Dermis blood vessel endothelial cell (primary cell): ENCODE measurements at places on chromosomes 3 and 15. TPM values are rescaled to one million over a fixed set of nuclear protein-coding genes. Genes with fewer than 3 reads are reported as not detected.

- peak; percentile 95 for DNase-seq
Observed at GRCh38 chr3:126129398-126129891, 45.5 kb upstream of the SLC41A3 start.

- DNase-seq = no peak
Observed at GRCh38 chr15:29712149-29712885, 110.0 kb downstream of the TJP1 start.

DNA sequence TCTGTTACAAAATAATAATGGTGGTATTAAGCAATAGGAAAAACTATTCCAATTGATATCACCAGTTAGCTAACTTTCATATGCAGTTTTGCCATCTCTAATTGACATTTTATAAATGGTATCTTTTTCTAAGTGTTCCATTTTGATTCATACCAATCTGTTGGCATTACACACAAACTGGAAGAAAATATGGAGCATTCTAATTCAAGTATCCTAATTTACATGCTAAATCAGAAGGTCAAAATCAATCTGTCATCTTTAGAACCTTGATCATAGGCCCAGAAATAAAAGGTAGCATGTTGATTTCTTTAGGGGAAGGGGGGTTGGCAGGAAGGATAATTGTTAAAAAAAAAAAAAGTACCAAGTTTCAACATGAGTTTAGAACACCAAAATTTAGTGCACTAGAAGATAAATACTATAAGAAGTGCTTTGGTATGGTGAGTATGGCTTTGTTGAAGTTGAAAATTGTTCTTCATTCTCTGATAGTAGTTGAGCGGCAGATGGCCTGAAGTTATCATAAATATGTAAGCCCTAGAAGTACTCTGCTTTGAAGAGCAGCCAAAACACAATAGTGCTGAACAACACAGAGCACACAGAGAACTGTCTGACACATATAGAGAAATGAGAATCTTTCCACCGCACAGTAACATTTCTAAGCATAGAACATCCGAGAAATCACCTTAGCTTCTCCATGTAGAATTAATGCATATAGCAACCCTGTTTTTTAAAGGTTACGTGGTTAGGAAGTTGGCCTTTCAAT is 130.1 kb downstream of the TAFA4 start:
- no peak for DNase-seq

- DNase-seq = no peak
Observed at GRCh38 chr15:48304398-48304797, 26.8 kb upstream of the DUT start.

DNA sequence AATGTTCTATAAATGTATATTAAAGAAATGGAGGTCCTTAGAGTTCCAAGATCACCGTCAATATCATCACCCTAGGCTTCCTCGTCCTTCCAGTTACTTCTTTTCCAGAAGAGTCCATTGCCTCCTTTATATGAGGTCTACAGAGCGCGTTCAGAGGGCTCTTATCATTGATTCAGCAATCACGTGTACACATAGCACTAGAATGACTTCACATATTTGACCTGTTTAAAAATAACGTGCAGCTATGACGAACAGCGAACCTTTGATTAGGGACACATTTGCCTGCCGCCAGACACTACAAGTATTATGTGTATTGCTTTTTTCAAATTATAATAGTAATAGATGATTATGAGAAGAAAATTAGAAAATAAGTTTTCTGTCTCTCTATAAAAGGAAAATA is 26.0 kb downstream of the IGF1R start:
- no peak for DNase-seq

DNA sequence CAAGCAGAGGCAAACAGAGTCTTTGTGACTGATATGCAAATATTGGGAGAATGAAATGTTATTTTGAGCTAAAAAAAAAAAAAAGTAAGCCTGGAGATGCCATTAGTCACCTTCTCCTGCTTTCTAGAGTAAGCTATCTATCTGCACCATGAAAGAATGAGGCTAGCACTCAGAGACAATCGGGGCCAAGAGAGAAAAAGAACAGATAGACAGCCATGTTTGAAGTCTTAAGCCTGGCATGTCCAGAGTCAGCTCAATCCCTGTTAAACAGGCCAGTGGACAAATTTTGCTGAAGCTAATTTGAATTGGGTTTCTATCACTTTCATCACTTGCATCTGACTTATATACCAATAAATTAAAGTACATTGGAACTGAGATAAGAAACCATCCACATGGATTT is 204.4 kb downstream of the SLC9A9 start:
- no peak for DNase-seq

DNA sequence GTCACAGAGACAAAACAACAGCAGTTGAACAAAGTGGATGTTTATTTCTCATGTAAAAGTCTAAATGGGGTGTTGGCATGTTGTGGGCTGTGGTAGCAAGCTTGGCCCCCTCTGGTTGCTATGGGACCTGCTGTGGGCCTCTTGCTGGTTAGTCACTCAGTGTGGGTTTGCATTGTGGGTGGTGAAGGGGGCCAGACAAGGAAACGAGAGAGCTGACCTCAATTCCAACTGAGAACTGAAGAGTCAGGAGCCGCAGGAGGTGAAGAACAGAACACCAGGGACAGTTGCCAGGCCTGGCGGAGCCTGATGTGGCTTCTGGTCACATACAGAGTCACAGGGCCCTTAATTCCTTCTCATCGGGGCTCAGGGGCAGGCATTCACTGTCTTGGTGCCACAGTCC is 1.9 kb upstream of the ADPGK start:
- DNase-seq = no peak

GRCh38 chr3:192373032-192373431 is 354.3 kb downstream of the FGF12 start:
- DNase-seq = no peak

DNA sequence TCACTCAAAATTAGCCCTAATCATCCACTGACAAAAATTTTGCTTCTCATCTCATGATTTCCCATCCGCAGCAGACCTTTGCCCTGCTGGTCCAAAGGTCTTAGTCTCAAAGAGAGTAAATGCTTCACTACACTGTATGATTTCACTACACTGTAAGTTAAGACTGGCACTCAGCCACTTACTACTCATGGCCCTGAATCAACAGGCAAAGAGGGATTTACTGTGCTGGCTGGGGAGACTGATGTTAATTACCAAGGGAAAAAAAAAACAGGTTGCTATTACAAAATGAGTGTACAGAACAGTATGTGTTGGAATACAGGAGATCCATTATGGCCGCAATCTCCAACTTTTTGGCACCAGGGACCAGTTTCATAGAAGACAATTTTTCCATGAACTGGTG is 214.8 kb downstream of the ZMAT3 start:
- no peak for DNase-seq

GRCh38 chr15:64029633-64030032 is 16.7 kb downstream of the DAPK2 start:
- DNase-seq = no peak

- DNase-seq = no peak
Observed at GRCh38 chr3:58150810-58151199, 60.0 kb downstream of the DNASE1L3 start.

GRCh38 chr3:171168086-171168485 is 141.6 kb upstream of the SLC2A2 start:
- DNase-seq = peak; percentile 51

- no peak for DNase-seq
Observed at GRCh38 chr3:163953526-163953925, 1124.8 kb downstream of the SI start.

DNA sequence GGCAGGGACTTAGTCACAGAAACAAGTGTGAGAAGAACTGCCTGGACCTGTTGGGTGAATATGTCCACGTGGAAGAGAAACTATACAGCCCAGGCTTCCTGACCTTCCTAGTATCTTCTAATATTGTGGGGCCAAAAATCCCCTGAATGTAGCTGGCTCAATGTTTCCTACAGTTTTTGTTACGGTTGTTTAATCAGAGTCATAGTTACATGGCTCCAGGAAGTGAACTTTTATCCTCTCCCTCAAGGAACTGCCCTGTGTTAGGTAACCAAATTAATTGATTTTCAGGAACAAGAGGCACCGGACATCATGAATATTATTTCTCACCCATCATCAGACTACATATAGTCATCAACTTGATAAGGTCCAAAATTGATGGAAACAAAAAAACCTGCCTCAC is 59.0 kb downstream of the ANXA2 start:
- no peak for DNase-seq

- no peak for DNase-seq
Observed at GRCh38 chr15:101103598-101103997, 148.2 kb downstream of the CHSY1 start.

DNA sequence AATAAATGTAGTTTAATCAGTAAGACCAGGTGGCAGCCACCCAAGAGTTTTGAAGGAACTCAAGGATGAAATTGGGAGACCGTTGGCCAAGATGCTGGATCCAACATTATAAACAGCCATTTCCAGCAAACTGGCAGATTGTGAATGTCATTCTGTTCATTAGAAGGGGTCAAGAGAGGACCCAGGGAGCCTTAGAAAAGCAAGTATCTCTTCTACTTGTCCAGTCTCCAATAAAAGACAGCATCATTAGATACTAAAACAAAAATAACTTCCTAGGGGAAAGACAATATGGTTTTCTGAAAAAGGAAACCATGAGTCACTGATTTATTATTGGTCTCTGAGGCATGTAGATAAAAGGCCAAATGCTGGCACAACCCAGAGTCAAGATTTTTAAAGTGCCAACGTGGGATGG is 67.9 kb downstream of the GADL1 start:
- DNase-seq = peak; percentile 30

GRCh38 chr3:100975714-100976113 is 17.5 kb downstream of the ABI3BP start:
- DNase-seq = no peak

DNA sequence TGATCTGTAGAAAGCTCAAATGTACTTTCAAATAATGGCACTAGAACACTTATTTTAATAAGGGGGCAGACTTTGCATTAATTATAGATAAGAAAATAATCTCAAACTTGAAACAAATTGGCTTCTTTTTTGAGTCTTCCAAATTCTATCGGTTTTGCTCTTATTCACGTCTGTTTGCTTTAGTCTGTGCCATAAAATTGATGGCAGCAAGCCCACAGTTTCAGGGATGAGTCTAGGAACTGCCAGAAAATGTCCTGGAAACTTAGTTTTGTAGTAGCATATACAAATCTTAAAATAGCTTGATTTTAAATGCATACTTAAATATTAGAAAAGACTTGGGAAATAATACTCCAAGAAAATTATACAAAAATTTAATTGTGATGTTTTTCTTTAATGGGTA is 39.7 kb downstream of the BCHE start:
- DNase-seq = no peak

- DNase-seq = no peak
Observed at GRCh38 chr3:25992606-25993005, 202.7 kb downstream of the OXSM start.

GRCh38 chr15:94100863-94101262 is 130.5 kb upstream of the MCTP2 start:
- no peak for DNase-seq

- no peak for DNase-seq
Observed at GRCh38 chr15:66997212-66997611, 68.2 kb upstream of the SMAD3 start.

GRCh38 chr15:70241561-70242320 is 144.0 kb upstream of the TLE3 start:
- no peak for DNase-seq

- peak; percentile 54 for DNase-seq
Observed at GRCh38 chr15:89654847-89655805, at the start of gene KIF7. Gene KIF7, minus strand, starts transcription at chr15:89655467. Its CDS starts 2,537 bp downstream, at chr15:89652930.

- no peak for DNase-seq
Observed at GRCh38 chr3:56889131-56889530, 87.4 kb upstream of the ARHGEF3 start.

- no peak for DNase-seq
Observed at GRCh38 chr3:61445924-61446323, 115.4 kb upstream of the PTPRG start.

Gene NANOGP8
- total RNA-seq = not detected in 2 replicates

Gene CPNE9
- not detected in 2 replicates for total RNA-seq

Gene CKMT1B
- not detected in 2 replicates for total RNA-seq

Gene FBXO40
- total RNA-seq = not detected in 2 replicates

Gene GALNT15
- 104 and 175 TPM in 2 replicates for total RNA-seq

Gene DUOX1
- total RNA-seq = not detected in 2 replicates

Gene TNK2
- 16.6 and 20.1 TPM in 2 replicates for total RNA-seq

Gene SPSB4
- 0.05 TPM in 1 of 2 replicates, not detected in the other for total RNA-seq

Gene ZXDC
- 22.2 and 22.8 TPM in 2 replicates for total RNA-seq

Gene LRTM1
- not detected in 2 replicates for total RNA-seq

Gene DNASE1L3
- 1.7 and 10.6 TPM in 2 replicates for total RNA-seq

Gene SLC49A4
- 15.3 and 18.7 TPM in 2 replicates for total RNA-seq

Gene SPATA12
- 0.17 and 0.33 TPM in 2 replicates for total RNA-seq

Gene ANKRD34C
- not detected in 2 replicates for total RNA-seq

Gene PLSCR2
- total RNA-seq = 0.33 and 0.34 TPM in 2 replicates

Gene CCDC39
- under 0.01 and 0.34 TPM in 2 replicates for total RNA-seq

Gene UQCRC1
- 288 and 371 TPM in 2 replicates for total RNA-seq

Gene ADAMTS7
- 12.6 and 19.3 TPM in 2 replicates for total RNA-seq

Gene IMPDH2
- 145 and 226 TPM in 2 replicates for total RNA-seq

Gene SLC28A1
- not detected in 2 replicates for total RNA-seq

Gene HES1
- total RNA-seq = 45.8 and 91.0 TPM in 2 replicates

Gene BOC
- total RNA-seq = under 0.01 and 0.09 TPM in 2 replicates

Gene CLRN1
- total RNA-seq = not detected in 2 replicates

Gene NEK10
- 2.0 and 2.6 TPM in 2 replicates for total RNA-seq
